ENCODE measurements at places on chromosomes 6 and 20.

DNA sequence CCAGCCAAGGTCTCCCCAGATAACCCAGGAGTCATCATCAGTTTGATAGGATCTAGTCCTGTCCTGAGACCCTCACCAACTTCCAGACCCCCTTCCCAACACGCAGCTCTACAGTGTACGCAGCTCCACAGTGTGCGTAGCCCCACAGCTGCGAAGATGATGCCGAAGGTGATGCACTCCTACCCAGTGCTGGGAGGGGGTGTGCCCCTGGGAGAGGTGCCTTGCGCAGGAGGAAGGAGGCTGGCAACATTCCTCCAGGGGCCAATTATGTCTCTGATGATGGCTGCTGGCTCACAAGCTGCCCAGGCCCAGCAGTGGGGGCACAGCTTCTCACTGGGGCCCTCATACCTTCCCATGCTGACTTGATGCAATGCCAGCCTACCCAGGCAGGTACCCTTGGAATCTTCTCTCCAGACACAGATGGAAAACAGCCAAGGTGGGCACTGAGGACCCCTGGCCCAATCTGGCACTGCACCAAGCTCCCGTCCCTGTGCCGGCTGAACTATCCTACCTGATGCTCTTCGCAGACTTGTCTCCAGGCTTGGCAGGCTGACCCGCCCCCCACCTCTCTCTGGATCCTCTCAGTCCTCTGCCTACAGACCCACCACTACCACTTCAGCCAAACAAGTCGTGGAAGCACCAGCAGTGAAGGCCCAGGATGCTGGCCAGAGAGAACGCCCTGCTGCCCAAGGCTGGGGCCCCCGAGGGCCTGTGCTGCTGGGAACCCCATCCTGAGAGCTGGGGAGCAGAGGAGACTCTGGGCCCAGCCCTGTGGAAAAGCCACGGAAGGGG lies 1.4 kb downstream of the ZNF512B start:
- DNase-seq = no peak

GRCh38 chr6:69827276-69827893 lies 30.6 kb upstream of the LMBRD1 start:
- DNase-seq = peak; percentile 13

- no peak for DNase-seq
Observed at GRCh38 chr20:19510611-19511010, 247.4 kb upstream of the RIN2 start.

DNA sequence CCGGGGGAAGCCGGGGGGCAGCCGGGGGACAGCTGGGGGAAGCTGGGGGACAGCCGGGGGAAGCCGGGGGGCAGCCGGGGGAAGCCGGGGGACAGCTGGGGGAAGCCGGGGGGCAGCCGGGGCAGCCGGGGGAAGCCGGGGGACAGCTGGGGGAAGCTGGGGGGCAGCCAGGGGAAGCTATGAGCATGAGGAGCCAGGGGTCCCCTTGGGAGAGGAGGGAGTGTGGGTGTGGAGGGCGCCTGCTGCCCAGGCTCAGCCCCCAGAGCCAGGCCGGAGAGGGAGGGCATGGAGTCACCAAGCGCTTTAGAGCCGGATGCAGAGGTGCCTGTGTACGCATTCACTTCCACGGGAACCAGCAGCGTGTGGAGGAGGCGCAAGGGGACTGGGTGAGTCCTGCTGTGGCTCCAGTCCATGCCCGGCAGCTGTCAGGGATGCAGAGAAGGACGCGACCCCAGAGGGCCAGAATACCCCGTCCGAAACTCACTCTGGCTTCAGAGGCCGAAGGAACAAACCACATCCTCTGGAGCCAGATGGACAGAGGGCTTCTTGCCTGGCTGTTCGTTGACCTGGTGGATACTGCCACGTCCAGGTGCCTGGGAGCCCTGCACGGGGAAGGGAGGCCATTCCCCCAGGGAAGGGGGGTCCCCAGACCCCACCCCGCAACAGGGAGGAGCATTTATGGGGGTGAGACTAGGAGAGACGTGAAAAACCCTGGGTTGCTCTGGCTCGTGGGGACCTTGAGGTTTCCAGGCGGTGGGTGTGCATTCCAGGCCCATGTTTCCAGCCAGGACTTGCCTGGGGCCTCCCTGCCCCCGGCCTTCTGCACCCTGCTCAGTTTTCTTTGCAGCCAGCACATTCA lies 26.5 kb upstream of the DACT2 start:
- no peak for DNase-seq

- DNase-seq = no peak
Observed at GRCh38 chr20:2089447-2089846, 12.2 kb upstream of the STK35 start.

DNA sequence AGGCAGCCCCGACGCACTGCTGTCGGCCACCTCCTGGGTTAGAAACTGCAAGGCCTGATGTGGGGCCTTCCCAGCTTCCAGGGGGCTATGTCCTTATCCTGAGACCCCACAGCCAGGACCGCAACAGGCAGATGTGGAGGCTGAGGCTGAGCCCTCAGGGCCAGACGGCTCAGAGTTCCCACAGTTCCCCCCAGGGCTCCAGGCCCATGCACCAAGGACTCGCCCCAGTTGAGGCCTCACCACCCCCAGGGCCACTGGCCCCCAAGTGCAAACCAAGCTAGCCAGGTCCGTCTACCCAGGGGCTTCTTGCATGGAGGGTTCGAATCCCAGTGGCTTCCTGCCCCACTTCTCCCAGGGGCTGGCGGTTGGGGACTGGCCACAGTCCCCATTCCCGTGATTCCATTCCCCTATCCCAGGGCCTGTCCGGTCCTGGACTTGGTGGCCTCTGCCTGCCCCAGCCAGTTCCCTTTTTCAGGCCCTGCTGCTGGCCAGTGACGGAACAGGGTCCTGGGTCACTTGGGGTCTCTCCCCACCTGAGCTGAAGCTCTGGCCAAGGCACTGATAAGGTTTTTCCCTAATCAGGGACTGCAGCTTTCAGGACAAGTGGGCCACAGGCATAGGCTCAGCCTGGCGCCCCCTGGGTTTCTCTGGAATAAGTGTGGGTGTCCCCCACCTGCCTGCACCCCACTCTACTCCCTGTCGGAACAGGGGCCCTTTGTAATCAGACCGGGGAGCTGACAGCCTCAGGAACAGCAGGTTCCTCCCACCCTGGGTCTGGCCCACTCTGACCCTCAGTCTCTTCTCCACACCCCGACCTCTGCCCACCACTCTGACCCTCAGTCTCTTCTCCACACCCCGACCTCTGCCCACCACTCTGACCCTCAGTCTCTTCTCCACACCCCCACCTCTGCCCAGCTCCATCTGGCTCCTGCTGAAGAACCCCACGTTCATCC lies 22.0 kb downstream of the SLCO4A1 start:
- DNase-seq = no peak

GRCh38 chr6:125746019-125746414 lies 3.4 kb upstream of the HEY2 start:
- DNase-seq = no peak

GRCh38 chr20:54355631-54356280 lies 119.6 kb upstream of the DOK5 start:
- DNase-seq = no peak

DNA sequence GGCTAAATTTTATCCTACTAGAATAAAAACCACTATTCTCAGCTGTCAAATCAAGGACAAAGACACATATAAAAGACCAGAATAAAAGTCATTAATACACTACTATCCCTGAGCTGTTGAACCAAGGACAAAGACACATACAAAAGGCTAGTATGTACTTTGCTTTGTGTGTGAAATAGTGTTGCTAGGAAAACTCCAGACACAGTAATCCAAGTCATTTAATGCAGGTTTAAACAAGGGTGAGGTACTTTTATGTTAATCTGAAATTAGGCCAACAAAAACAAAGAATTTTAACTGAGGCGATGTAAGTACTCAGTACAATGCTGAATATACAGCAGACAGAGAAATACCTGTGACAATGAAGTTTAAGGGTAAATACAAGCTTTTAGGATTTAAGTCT lies 18.9 kb downstream of the GCLC start:
- DNase-seq = no peak

DNA sequence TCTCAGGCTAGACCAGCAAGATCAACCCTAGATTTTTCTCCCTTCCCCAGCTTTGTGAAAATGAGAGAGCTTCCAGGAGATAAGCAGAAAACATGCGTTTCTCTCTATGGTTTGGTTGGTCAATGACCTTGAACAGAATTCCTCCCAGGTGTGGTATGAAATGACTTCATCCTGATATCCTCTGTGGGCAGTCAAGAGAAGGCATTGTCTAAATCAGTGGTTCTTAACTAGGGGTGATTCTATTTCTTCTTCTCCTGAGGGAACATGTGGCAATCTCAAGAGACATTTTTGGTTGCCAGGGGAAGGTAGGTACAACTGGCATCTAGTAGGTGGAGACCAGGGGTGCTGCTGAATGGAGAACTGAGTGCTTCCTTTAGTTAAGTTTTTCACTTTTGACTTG lies 12.4 kb downstream of the IFT52 start:
- no peak for DNase-seq

GRCh38 chr20:33871362-33871761 lies 60.2 kb downstream of the CHMP4B start:
- peak; percentile 52 for DNase-seq

- no peak for DNase-seq
Observed at GRCh38 chr6:133136177-133136880, 104.8 kb upstream of the EYA4 start.

DNA sequence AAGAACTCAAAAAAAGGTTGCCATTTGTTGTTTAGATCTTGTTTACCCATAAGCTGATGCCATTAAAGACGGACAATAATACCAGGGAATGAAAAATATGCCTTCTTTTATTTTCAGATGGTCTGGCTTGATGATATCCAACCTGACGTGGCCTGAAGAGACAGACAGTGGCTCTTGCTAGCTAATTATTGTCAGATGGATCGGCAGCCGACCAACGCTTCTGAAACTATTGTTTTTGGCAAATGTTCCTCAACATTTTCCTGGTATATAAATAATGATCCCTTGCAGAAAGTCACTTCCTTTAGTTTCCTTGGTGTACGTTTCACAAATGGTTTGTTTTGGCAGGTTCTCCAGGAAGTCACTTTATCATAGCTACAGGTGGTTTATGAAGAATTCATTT lies 290.9 kb upstream of the TSHZ2 start:
- DNase-seq = no peak

- no peak for DNase-seq
Observed at GRCh38 chr6:37313723-37314486, 39.9 kb upstream of the RNF8 start.

DNA sequence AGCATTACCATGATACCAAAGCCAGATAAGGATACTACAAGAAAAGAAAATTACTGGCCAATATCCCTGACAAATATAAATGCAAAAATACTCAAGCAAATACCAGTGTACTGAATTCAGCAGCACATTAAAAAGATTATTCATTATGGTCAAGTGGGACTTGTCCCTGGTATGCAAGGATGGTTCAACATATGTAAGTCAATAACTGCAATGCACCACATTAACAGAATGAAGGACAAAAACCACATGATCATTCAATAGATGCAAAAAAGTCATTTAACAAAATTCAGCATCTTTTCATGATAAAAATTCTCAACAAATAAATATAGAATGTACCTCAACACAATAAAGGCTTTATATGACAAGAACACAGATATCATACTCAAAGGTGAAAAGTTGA lies 9.1 kb upstream of the DEFB125 start:
- DNase-seq = no peak

DNA sequence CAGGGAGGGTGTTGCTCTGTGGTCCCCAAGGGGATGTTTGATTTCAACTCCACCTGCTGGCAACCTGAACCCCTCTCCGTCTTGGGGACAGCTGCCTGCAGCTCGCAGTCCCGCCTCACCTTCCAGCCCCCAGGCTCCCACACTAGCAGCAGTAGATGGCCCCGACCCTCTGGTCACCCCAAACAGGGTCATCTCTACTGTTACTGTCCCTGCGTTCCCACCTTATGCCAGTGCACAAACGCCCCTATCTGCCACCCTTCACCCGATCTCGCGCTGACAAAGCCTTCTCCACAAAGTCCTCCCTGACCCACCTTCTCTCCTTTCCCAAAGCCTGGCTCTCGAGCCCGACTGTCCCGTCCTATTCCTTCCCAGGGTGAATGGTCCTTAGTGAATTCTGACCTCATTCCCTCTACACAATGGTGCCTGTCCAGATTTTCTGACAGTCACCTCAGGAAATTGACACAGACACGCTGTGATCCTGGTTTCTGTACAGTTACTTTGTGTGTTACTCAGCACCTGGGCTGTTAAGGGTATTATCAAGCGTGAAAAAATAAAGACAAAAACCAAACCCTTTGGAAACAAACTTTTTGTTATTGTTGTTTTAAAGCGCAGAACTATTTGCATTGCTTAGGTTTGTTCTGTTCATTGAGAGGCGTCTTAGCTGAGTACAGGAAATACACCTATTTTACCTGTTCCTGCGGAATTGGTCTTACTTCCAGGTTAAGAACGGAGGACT lies 728 bp downstream of the FUT9 start:
- no peak for DNase-seq

GRCh38 chr6:68976260-68976659 lies 341.2 kb downstream of the ADGRB3 start:
- no peak for DNase-seq

- peak; percentile 47 for DNase-seq
Observed at GRCh38 chr20:62142252-62143080, 728 bp downstream of the PSMA7 start.

GRCh38 chr6:683742-684440 lies 9.0 kb downstream of the EXOC2 start:
- peak; percentile 75 for DNase-seq

DNA sequence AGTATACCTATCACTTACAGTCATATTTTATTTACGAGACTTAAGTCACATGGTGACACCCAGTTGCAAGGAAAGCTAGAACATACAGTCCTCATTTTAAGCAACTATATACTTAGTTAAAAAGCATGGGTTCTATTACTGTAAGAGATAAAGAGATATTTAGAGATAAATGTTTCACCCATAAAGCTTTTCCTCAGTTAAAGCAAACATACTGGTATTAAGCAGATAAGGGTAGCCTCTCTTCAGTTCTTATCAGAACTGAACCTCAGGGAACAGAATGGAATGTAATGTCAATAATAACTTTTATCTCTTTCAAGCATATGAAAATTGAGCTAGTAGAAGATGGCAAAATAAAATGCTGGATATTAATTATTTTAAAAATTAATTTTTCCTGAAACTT lies 9.9 kb upstream of the ASCC3 start:
- no peak for DNase-seq

GRCh38 chr6:5636210-5637030 lies 370.3 kb downstream of the NRN1 start:
- DNase-seq = no peak

- peak; percentile 28 for DNase-seq
Observed at GRCh38 chr6:156827382-156827781, 50.2 kb downstream of the ARID1B start.

DNA sequence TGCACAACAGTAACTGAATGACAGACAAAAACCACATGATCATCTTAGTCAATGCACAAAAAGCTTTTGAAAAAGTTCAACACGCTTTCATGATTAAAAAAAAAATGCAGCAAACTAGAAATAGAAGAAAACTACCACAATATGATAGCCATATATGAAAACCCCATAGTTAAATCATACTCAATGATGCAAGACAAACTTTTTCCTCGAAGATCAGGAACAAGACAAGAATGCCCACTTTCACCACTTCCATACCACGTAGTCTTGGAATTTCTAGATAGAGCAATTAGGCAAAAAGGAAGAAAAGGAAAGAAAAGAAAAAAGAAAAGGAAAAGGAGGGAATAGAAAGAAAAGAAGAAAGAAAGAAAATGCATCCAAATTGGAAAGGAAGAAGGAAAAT lies 44.6 kb upstream of the SLC23A2 start:
- no peak for DNase-seq

All from AG20443 (cell line).